Activated CD8-positive, alpha-beta memory T cell treated with anti-CD3 and anti-CD28 coated beads for 1 hour (primary cell): ENCODE measurements at places on chromosomes 4 and X.

GRCh38 chr4:174265916-174266315 is 17.6 kb downstream of the FBXO8 start:
- no peak for DNase-seq

- no peak for DNase-seq
Measured at GRCh38 chr4:168685136-168685809, 188.4 kb downstream of the PALLD start.

GRCh38 chrX:34343001-34343400 is 210.9 kb upstream of the FAM47A start:
- no peak for DNase-seq

DNA sequence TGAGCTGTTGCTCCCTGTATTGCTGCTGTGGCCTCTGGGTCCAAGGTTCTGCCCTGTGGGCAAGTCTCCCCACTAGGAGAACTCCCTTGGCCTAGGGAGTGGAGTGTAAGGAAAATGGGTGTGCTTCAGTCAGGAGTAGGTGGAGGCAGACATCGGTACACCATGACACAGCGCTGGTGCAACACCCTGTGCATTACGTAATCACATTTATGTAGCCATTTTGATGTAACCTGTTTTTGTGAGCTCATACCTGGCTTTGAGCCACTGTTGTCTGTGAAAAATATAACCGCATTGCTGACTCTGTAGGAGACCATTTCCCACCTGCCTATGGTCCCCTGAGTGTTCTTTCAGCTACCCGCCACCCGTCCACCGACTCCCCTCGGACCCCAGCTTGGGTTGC is 700.5 kb upstream of the AGA start:
- no peak for DNase-seq

DNA sequence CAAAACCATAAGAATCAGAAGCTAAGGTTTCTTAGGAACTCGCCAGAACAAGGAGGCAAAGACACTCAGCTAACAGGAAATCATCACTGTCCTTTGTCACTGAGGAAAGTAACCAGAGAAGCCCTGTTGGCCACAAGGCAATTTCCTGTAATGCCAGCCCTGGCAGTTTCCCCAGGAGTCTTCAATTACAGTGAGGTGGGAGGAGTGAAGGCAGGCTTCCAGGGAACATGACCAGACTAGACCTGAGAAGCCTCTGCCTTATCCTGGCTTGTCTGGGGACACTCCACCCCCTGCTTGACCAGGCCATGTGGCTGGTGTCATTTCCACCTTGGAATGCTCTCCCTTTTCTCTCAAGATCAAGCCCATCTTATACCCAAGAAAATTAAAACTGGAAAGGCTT is 125.3 kb downstream of the COL4A6 start:
- no peak for DNase-seq

DNA sequence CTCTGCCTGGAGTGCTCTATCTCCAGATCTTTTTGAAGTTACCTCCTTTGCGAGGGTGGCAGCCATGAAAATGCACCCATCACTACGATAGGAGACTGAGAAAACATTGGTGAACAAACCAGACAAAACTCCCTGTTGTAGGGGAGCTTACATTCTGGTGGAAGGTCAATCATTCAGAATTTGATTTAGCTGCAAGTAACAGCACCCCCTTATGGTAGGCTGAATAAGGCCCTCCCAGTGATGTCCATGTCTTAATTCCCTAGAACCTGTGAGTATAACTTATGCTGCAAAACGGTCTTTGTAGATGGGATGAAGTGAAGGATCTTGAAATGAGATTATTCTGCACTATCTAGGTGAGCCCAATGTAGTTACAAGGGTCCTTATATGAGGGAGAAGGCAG is 5.6 kb upstream of the TEC start:
- no peak for DNase-seq

- DNase-seq = no peak
Measured at GRCh38 chrX:37847733-37848197, 394 bp upstream of the DYNLT3 start.

- DNase-seq = no peak
Measured at GRCh38 chr4:148007314-148007760, 275.4 kb downstream of the ARHGAP10 start.

- DNase-seq = no peak
Measured at GRCh38 chrX:47936224-47936939, 67.4 kb downstream of the ZNF182 start.

GRCh38 chr4:76904646-76905190 is 6.8 kb upstream of the SOWAHB start:
- DNase-seq = no peak

GRCh38 chr4:140346136-140346535 is 27.3 kb upstream of the SCOC start:
- no peak for DNase-seq

DNA sequence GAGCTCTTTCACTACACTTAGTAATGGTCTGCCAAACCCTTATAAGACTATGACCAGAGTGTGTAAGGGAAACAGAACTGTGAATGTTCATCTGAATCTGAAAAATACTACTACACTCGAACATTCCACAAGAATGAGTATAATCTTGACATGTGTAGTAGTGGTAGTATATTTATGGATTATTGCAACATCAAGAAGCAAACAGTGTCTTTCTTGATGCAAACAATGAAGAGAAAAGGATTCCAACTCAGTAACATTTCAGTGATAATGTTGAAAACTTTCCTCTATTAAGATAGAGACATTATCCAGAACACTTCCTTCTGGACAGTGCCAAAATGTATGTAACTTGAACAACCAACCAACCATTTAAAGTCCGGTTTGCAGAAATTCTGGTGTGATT is 394.7 kb upstream of the CPEB2 start:
- no peak for DNase-seq

DNA sequence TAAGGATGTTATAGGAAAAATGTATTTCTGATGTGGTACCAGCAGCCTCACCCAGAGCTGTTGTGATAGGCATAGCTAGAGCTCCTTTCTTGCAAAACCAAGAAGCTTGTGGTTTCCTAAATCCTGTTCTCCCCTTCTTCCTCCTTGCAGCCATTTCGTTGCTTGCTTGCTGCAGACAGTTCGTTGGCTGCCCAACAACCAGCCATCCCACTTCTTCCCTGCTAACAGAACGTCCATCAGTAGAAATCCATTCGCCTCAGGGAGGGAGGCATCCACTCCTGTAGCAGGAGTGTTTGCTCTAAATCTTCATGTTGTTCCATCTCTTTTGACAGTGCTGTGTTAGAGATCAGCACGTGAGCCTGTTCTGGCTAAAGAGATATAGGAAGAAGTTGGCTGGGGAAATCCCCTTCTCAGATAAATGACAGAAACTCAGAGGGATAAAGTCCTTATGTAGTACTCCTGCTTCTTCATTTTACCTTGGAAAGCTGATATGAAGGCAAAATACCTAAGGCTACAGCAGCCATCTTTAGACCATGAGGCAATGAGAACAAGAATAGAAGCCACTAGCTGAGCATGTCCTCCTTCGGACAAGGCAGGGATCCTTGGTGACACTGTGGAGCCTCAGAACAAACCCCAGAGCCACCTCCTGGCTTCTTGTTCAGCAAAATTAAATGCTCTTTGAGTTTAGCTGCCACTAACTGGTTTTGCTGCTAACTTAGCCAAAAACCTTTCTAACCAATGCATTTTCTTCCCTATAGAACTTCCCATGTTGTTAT is 68.4 kb upstream of the RELL1 start:
- no peak for DNase-seq

- no peak for DNase-seq
Measured at GRCh38 chr4:145404761-145405160, 76.9 kb upstream of the SMAD1 start.

GRCh38 chr4:100494166-100494565 is 23.7 kb downstream of the EMCN start:
- DNase-seq = no peak

GRCh38 chrX:63050225-63050624 is 300.9 kb downstream of the SPIN4 start:
- no peak for DNase-seq

DNA sequence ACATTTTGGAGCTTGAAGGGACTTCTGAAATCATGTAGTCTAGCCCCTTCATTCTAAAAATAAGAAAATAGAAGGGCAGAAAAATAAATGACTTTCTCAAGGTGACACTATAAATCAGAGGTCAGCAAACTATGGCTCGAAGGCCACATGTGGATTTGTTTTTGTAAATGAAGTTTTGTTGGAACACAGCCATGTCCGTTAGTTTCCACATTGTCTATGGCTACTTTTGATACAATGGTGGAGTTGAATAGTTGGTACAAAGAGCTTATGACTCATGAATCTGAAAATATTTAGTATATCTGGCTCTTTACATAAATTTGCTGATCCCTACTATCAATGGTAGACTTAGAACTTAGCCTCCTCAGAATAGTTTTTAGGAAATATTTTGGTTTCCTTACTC is 302.4 kb upstream of the PRPS2 start:
- DNase-seq = no peak

DNA sequence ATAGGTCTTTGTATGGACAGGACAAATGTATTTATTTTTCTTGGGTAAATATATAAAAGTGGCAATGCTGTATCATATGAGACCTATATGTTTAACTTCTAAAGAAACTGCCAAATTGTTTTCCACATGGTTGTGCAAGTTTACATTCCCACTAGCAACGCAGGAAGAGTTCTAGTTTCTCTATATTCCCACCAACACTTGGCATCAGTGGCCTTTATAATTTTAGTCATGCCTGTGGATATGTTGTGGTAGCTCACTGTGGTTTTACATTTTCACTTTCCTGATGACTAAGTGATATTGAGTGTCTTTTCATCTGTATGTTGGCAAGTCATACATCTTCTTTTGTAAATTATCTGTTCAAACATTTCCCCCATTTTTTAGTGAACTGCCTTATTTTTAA is 126.0 kb downstream of the EMCN start:
- DNase-seq = no peak

- DNase-seq = no peak
Measured at GRCh38 chr4:84673475-84674240, 90.7 kb downstream of the CDS1 start.

DNA sequence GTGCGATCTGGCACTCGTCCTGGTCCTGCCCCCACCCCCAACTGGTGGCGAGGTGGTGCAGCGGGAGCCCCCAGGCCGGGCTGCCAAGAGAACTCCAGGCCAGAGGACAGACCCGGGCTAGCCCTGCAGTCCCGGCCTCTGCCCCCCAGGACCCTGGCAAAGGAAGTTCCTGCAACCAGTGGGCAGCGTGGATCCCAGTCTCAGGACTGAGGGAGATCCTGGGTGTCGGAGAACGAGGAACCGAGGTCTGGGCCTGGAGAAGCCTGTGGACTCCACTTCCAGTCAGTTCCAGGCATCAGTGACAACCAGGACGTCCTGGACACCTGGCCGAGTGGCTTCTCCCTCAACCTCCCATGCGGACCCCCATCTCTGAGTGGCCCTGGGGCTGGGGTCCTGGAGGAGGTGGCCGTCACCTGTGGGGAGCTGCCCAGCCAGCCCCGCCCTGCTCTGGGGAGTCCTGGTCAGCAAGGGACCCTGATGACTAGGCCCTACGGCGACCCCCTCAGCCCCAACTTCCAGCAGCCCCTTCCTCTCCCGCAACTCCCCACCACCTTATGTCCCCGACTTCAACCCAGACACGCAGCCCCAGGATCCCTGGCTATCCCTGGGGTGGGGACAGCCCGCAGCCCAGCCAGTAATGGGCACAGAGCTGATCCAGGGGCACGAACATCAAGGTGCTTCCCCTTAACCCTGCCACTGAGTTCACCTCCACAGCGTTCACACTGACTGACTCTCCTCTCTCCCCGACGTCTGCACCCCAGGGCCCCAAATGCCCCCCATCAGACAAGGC is 53.7 kb upstream of the NKX1-1 start:
- no peak for DNase-seq

GRCh38 chrX:9456250-9457074 is 8.4 kb upstream of the TBL1X start:
- DNase-seq = no peak

- no peak for DNase-seq
Measured at GRCh38 chr4:144650311-144651005, 4.5 kb downstream of the HHIP start.

DNA sequence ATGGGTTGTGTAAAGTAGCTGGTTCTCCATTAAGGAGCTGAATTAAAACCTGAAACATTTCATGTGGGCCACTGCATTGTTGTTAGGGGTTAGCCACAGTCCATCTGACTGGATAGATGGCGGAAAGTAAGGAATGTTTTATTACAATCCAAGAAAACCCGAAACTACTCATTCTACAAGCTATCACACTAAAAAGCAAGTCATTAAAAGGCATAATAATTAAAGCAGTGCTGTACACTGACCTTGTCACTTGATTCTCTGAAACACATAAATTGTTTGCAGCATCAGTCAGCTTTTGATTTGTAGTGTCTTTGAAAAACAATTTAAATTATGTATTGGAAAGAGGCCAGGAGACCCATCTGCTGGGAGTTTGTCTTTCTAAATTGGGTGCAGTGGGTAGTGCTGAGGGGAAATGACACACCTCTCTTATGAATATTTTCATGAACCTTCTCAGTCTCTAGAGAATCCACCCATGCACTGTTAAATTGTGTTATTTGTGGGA is 75.7 kb upstream of the ANK2 start:
- no peak for DNase-seq

GRCh38 chrX:120293015-120293414 is 18.2 kb downstream of the TMEM255A start:
- no peak for DNase-seq

GRCh38 chr4:7295911-7296660 is 103.7 kb downstream of the SORCS2 start:
- DNase-seq = no peak

DNA sequence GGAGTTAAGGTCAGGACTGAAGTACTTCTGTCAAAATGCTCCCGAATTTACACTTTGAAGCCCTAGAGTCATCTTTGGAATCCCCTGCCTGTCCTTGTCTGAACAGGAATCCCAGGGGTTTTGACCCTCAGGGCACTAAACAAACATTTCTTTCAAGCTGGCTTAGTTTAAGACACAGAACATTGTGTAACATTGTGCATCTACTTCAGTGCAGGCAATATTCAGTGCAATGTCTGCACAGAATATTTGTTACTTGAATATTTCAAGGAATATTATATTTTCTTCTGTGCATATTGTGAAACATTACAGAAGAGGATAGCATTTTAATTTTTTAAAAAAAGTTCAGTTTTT is 763.4 kb downstream of the PCDH18 start:
- no peak for DNase-seq

DNA sequence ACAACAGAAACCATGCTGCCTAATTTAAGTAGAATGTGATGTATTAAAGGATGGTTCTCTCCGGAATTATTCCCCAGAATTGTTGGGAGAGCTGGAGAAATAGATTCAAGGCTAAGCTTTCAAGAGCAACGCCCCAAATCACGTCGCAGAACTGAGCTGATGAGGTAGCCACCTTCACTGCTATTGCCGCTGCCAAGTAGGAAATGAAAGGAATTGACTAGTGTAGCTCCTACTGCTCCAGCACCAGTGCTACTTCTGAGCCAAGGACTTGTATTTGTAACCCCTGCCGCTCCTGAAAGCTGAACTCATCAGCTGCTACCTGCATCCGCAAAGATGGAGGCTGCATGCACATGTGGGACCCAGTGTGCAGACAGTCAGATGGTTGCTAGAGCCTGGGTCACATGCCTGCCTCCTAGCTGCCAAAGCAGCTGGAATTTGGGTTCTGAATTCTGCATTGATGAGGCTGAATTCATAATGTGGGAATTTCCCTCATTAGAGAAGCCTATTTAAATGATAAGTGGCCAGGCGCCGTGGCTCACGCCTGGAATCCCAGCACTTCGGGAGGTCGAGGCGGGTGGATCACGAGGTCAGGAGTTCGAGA is 173.9 kb downstream of the PDGFRA start:
- no peak for DNase-seq
